Esophagus squamous epithelium (tissue), 5 donors: ENCODE measurements at places on chromosomes 3 and 15.

GRCh38 chr15:77096541-77096940, 25.6 kb upstream of the TSPAN3 start:
- DNase-seq, result no peak

DNA sequence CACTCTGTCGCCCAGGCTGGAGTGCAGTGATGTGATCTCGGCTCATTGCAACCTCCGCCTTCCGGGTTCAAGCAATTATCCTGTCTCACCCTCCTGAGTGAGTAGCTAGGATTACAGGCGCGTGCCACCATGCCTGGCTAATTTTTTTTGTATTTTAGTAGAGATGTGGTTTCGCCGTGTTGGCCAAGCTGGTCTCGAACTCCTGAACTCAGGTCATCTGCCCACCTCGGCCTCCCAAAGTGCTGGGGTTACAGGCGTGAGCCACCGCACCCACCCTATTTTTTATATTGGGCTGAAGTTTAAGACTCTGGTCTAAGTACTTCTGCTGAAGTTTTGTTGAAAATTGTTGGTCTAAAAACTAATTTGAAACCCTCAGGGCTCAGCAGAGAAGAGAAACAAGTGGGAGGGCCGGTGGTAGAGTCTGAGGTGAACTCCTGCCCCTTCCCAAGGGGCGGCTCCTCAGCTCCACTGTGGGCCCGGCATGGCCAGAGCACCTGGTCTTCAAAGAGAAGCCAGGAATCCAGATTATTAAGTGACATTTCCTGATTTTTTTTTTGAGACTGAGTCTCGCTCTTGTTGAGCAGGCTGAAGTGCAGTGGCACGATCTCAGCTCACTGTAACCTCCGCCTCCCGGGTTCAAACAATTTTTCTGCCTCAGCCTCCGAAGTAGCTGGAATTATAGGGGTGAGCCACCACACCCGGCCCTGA, 4.0 kb downstream of the HDAC11 start:
- DNase-seq, result no peak

DNA sequence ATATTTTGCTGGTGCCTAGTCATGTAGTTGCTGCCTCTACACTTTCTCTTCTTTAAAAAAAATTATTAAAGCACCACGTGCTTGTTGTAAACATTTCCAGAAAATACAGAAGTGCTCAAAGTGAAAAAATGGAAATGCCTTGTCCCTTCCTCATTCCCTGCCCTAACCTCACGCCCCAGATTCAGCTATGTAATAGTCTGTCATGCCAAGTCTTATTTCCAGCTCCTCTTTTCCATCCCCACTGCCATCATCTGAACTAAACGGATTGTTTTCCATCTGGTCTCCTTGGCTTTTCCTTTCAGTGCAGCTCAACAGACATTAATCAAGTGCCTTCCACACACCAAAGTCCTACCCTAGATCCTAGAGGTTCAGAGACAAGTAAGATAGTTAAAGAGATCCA, 15.5 kb downstream of the ZNF774 start:
- DNase-seq, result no peak

- DNase-seq, result no peak
Observed at GRCh38 chr15:70845602-70846360, 8.2 kb downstream of the LARP6 start.
